ENCODE measurements at places on chromosomes 4 and X.
A peak's percentile ranks its signal among the peaks of the same experiment; 100 is the strongest.

GRCh38 chrX:71636438-71637252, 18.3 kb upstream of the CXCR3 start:
- DNase-seq: peak; percentile 80

GRCh38 chr4:8342651-8343261, 73.2 kb downstream of the HTRA3 start:
- no peak for DNase-seq

- no peak for DNase-seq
Measured at GRCh38 chrX:123256378-123256777, 72.3 kb downstream of the GRIA3 start.

- DNase-seq: no peak
Measured at GRCh38 chrX:15310117-15310516, 5.3 kb downstream of the ASB11 start.

GRCh38 chrX:46687619-46688018, 71.3 kb downstream of the SLC9A7 start:
- no peak for DNase-seq

- DNase-seq: no peak
Measured at GRCh38 chrX:7145454-7145853, 2.1 kb upstream of the STS start.

DNA sequence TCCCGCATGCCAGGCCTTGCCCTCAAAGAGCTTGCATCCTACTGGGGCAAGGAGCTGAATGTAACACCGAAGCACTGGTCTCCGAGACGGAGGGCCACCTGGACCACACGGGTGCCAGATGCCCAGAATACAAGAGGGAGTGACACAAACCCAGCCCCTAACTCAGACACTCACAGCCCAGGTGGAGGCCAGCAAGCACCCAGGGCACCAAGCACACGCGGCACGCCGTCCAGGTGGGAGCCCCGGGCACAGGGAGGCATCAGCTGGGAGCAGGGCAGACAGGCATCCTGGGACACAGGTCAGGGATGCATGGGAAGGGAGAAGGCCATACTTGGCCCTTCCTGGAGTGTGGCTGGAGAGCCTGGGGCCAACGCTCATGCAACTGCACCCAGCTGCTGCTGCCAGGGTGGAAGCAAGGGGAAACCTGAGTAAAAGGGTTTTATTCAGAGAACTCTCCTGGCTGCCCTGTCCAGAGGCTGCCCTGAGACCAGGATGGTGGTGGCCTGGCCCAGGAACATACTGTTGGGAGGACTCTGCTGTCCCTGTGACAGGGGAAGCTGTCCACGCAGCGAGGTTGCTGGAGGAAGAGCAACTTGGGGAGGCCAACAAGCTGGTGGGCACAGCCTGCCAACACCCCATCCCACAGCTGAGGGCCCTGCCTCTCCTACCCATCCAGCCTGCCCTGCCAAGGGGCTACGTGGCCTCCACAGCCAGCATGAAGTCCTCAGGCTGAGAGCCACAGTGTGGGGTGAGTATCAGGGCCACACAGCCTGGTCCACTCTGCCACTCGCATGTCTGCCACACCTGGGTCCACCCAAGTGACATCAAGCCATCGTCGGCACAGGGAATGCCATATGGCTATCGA, 22.2 kb upstream of the PPP2R2C start:
- DNase-seq: no peak

DNA sequence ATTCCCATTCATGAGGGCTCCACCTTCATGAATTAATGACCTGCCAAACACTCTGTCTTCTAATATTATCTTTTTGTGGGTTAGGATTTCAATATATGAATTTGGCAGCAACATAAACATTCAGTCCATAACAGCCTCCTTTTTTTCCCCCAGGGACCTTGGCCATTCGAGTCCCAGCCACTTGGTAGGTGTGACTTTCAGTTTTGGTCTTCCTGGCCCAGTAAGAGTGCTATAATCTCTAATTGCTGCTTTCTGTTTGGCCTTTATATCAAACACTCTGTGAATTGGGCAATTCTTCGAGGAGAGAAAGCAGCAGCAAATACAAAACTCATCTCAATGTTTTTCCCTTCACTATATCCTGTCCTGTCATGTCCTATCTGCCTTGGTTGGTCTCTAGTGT, 12.4 kb upstream of the RADX start:
- no peak for DNase-seq

DNA sequence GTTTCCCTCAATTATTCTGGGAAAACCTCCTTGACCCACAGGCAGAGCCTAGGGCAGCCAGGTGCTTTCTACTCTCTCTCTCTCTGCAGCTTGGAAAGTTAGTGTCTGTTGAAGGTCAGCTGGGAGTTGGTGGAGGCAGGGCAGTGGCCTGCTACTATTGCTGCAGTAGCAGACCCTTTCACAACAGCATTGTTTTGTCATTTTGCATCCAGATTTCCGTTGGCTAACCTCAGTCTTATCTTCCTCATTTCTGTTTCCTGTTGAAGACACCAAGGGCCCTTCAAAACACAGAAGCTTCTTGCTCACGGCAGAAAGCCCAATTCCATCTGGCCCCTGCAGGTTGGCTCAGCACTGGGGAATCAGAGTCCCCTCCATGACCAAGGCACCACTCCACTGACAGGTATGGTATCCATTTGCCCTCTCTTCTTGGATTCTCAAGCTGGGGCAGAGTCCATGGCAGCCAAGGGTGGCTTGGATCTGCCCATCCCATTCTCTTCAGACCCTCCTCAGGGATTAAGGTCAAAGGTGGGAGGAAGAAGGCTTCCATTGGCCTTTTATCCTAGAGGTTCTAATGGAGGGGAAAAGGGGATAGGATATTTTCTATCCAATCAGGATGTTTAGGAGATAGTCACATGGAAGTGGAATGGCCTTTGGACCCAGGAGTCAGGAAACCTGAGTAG, 24.6 kb downstream of the VSIG4 start:
- DNase-seq: no peak
